ENCODE measurements at places on chromosomes 5 and 9.
A peak's percentile ranks its signal among the peaks of the same experiment; 100 is the strongest.

GRCh38 chr5:84249918-84250630 is 134.6 kb downstream of the EDIL3 start:
- DNase-seq = no peak

- no peak for DNase-seq
These were observed 36.1 kb upstream of the SLC2A8 start for GRCh38 chr9:127360829-127361228.

DNA sequence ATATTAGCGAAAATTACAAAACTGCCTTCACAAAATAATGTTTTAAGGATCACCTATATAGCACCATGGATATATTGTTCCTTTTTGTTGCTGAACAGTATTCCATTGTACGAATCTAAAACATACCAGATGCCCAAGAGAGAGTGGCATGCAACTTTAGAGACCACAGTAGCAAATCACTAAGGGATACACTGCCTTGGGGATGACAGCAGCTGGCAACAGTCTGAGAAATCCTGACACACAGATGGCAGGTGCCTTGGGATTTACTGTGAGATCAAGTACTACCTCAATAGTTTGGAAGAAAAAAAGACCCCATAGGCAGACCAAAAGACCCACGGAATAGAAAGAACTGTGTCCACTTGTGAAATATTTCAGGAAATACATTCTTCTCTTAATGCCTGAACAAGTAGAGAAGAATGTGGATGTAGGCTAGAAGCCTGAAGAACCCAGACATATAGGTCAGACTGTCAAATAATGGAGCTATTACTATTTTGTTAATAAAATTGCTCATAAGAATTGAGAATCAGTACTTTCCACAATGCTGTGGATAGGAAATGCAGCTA is 53.4 kb downstream of the PLPP1 start:
- no peak for DNase-seq

DNA sequence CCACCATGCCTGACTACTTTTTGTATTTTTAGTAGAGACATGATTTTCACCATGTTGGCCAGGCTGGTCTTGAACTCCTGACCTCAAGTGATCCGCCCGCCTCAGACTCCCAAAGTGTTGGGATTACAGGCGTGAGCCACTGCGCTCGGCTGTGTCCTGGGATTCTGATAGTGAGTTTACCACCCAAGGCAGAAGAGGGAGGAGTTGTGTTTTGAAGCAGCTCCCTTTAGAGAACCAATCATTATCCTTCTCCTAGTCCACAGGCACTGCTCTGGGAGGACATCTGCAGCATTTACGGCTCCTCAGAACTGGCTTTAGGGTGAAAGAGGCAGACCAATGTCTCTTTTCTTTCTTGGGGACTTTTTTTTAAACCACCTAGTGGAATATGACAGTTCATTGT is 5.7 kb downstream of the C9orf152 start:
- DNase-seq = no peak

DNA sequence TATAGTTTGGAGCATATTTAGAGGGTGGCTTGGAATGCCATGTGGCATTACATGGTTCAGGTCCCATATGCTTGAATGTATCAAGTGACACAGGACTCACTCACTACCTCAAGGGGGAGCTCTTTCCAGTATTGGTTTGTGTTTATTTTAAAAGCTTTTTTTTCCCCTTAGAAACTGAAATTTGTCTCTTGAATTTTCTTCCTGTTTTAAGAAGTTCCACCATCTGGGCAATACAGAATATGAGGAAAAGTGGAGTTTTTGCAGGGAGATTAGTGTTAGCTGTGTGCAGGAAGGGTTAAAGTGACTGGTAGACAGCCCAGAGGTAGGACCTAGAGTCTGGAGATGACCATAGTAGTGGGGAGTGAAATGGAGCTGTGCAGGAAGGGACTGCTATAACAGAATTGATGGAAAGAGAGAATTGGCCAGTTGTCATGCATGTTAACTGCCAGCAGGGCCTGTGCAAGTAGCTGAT is 36.6 kb downstream of the CTNNA1 start:
- peak; percentile 61 for DNase-seq

- DNase-seq = no peak
These were observed 1.4 kb downstream of the SPINK1 start for GRCh38 chr5:147830035-147830434.

GRCh38 chr5:150131978-150132694 is 23.5 kb downstream of the PDGFRB start:
- DNase-seq = no peak

DNA sequence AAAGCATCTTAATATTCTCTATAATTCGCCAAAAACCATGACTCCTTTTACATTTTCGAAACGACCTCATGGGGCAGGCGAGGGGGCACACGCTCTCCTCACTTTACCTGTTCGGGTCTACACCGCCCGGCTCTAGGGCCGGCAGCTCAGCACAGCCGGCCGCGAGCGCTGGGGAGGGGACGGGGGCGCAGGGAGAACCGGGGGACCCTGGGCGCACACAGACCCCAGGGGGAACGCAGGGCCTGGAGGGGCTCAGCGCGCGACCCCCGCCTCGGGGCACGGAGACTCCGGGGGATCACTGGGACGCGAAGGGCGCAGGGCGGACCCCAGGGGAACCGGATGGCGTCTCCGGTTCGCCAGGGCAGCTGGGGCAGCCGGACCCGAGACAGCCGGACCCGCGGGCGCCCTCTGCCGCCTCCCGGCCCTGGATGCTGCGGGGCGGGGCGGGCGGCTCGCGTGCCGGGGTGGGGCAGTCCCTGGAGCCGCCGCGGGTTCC is at the start of gene AHRR:
TSS of gene AHRR (plus strand) at position 485 of the 496 bp plus-strand sequence. CDS start 22,189 bp downstream, outside the sequence.
- peak; percentile 42 for DNase-seq

- no peak for DNase-seq
These were observed 315.3 kb upstream of the PTGER4 start for GRCh38 chr5:40364441-40364840.

DNA sequence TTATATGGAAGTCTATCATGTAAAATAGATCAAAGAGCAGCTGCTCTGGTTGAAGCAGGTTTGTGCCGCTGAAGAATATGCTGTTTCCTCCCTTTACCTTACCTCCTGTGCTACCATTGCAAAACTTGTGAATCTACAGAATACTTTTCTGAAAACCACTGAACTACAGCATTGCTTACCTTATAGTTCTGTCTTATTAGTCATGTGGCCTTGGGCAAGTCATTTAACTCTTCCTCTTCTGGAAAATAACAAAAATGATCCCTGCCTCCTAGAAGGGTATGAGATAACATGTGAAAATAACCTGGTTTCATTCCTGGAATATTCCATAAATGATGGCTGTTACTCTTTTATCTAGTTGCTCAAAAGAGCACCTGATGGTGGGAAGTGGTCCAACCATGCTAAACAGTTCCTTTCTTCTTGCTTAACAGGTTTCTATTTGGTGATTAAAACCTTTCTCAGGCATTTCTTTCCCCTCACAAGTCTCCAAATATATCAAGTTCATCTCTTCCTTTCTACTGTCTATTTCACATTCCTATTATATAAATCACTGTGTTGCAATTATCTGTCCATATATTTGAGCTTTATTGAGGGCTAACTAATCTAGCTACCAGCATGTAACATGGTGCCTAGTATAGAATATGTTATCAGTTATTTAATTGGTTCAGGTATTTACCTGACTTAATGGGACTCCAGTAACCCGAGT is 15.0 kb downstream of the TRIM32 start:
- DNase-seq = no peak

DNA sequence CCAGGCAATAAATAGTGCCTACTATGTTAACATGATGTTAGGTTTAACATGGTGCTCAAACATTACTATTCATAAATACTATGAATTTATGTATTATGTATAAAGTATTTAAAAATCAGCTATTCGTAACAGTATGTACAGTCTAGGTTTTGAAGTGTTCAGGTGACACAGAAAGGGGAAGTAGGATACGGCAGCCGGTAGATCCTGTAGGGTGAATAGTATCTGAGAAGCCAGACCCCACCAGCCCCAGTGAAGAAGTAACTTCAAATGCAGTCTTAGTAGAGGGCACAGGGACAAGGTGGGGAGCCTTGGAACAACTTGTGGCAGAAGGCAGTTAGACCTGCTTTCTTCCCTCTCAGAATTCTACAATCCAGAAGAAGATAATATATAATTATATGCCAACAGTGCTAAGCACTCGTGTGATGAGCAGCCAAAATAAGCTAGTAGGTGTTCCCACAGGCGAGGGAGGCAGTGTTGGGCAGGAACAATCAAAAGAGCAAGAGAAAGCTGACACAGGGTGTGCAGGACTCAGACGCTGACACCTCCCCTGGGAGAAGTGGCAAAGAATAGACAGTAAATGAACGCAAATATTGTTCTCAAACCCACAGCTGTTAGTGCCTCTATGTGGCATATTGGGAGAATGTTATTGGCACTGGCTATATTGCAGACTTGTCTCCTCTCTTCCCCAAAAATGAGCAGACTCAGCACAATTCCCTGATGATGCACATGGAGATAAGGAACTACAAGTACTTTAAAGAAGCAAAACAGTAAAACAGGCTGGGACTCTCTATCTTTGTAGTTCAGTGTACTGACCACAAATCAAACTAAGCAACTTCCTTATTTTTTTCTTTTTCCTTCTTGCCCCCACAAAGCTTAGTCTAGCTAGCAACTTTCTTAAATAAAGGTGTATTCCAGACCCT is 4.6 kb downstream of the ZNF367 start:
- no peak for DNase-seq

DNA sequence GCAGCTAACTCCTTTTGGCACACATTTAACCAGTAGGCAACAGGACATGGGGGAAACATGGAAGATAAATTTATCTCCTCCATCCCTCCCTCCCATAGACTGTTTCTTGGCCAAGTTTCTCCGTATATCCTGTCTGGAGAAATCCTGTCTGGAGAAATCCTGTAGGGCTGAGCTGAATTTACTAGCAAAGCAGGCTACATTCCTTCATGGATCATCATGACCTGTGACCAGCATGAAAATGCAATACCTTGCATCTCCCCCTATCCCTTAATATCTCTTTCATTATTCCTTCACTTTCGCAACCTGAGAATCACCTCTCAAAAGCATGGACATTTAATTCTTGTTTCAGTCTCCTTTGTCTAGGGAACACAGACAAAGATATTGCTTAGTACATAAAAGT is 379.1 kb downstream of the PSAT1 start:
- no peak for DNase-seq
